CD4-positive, alpha-beta T cell treated with Interleukin-15 for 4 hours (primary cell): ENCODE measurements at places on chromosomes 11 and 22.

- DNase-seq, result no peak
These were observed 54.2 kb downstream of the EXT2 start for GRCh38 chr11:44149651-44150050.

- DNase-seq, result no peak
These were observed 69.8 kb downstream of the PRR5L start for GRCh38 chr11:36365907-36366306.

- no peak for DNase-seq
These were observed 20.9 kb upstream of the ARHGAP8 start for GRCh38 chr22:44731357-44731970.

DNA sequence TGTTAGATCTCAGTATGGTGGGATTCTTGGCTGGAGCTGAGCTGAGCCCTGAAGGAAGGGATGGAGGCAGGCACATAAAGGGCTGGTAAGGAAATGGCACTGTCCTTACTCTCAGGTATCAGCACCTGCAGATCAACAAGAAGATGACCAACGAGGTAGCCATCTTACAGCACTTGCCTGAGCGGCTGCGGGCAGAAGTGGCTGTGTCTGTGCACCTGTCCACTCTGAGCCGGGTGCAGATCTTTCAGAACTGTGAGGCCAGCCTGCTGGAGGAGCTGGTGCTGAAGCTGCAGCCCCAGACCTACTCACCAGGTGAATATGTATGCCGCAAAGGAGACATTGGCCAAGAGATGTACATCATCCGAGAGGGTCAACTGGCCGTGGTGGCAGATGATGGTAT is 2.4 kb downstream of the CNGA4 start:
- no peak for DNase-seq

- no peak for DNase-seq
These were observed 1463.0 kb downstream of the FAM181B start for GRCh38 chr11:81270686-81271085.

DNA sequence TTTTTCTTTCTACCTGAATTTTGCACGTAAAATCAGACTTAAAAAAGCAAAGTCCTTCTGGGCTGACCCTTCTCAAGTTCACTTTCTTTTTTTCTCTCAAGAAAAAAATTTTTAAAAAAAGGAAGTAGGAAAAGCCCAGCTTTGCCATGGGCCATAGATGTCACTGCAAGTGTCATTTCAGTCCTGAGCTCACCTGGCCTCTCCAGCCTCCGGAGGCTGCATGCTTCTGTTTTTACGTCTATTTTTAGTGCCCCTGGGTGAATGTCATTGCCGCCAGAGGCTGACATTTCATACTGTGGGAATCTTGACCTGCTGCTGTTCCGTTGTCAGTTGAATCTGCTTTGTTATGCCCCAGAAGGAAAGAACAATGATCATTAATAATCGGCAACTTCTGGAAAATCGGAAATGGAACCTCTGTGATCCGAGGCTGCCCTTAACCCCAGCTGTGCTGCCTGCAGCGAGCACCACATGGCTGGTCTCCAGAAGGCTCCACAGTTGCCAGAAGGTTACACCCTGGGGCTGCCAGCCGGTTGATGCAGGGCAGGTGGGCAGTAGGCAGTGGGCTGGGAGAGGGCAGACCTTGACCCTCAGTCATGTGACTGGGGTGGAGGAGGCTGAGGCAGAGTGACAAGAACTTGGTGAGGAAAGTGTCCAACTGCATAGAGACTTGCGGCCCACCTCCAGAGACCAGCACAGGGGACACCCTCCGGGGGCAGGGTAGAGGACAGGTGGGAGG is 16.7 kb upstream of the MYEOV start:
- no peak for DNase-seq

DNA sequence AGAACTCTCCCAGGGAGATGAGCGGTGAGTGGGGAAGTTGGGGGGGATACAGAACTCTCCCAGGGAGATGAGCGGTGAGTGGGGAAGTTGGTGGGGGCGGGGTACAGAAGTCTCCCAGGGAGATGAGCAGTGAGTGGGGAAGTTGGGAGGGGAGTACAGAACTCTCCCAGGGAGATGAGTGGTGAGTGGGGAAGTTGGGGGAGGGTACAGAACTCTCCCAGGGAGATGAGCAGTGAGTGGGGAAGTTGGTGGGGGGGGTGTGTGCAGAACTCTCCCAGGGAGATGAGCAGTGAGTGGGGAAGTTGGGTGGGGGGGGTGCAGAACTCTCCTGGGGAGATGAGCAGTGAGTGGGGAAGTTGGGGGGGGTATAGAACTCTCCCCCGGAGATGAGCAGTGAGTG is 186.5 kb downstream of the SHANK2 start:
- DNase-seq, result no peak

GRCh38 chr22:50236731-50237409 is 8.0 kb downstream of the TUBGCP6 start:
- DNase-seq, result no peak
